H1 (cell line): ENCODE measurements at places on chromosomes 3 and 15. TPM values are rescaled to one million over a fixed set of nuclear protein-coding genes. Genes with fewer than 3 reads are reported as not detected.

DNA sequence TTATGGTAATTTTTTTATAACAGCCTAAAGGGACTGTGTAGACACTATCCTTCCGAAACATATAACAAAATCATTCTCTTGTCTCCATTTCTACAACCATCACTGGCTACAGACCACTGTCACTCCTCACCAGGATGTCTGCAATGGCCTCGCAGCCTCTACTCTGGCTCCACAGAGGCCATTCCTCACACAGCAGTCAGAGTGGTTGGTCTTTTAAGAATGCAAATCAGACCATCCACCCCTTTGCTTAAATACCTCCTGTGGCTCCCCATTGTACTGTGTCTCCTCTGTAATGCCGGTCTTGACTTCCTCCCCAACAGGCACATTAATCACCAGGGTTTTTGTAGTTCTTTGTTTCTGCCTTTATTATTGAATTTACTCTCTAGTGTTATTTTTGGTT, 344.8 kb downstream of the ERC2 start:
- DNase-seq, result no peak

Gene HRG
- 0.15 TPM in 1 of 2 replicates, not detected in the other for total RNA-seq

- DNase-seq, result no peak
These were observed 29.6 kb downstream of the GALK2 start for GRCh38 chr15:49199666-49200065.

Gene CHRNA7
- 7.5 and 9.1 TPM in 2 replicates for total RNA-seq

Gene IGSF10
- 0.86 and 0.95 TPM in 2 replicates for total RNA-seq

Gene C3orf22
- not detected in 2 replicates for total RNA-seq

DNA sequence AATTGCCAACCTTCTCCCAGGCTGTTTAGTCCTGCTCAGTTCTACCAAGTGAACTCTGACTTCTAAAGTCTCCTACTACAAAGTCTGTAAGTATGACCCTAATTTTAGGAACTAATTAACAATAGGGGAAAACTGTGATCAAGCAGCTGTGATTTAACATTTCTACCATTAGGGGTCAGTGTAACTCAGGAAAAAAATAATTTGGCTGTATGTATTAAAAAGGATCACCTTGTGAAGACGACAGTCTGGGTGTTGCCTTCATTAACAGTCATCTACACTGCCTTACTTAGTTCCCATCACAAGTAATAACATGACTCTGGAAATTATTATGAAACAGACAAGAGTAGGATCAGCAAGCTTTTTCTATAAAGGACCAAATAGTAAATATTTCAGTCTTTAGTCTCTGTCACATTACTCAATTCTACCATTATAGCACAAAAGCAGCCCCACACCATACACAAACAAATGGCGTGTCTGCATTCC, 4.2 kb upstream of the NPHP3 start:
- no peak for DNase-seq

Gene RPP25
- 19.4 and 19.8 TPM in 2 replicates for total RNA-seq

GRCh38 chr3:143016321-143016972, 15.1 kb downstream of the U2SURP start:
- no peak for DNase-seq

DNA sequence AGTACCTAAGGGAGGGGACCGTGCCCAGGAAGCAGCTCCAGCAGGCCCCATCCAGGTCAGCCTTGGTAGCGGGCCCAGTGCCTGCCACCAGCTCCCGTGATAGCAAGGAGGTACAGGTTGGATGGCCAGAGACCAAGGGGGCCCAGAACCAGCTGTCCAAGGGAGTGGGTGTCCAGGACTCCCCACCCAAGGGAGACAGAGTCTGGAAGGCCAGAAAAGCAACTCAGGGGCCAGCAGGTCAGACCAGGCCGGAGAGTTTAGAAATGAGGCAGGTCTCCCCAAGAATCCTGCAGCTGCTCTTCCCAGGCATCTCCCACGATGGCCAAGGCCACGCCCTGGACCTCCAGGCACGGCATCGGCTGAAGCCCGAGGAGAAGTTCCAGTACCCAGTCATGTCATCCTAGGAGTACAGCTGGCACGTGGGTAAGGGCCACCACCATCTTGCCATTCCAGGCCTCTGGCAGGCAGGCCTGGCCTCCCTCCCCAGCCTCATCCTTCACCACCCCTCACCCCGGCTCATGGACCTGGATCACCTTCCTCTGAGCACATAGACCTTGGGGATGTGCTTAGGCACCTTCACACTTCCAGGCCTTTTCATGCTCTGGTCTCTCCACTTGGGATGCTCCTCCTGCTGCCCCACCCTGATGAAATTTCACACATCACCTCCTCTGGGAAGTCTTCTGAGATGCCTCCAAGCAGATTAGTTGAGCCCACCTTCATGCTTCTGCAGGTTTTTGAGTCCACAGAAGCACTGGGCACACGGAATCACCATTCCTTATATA, 30.5 kb downstream of the DNASE1L3 start:
- DNase-seq, result no peak

GRCh38 chr3:14452740-14453710, 50.6 kb downstream of the SLC6A6 start:
- no peak for DNase-seq

Gene RAB27A
- 6.5 and 7.5 TPM in 2 replicates for total RNA-seq

Gene GNL3
- 174 and 184 TPM in 2 replicates for total RNA-seq
